ENCODE measurements at places on chromosomes 7 and 10.

DNA sequence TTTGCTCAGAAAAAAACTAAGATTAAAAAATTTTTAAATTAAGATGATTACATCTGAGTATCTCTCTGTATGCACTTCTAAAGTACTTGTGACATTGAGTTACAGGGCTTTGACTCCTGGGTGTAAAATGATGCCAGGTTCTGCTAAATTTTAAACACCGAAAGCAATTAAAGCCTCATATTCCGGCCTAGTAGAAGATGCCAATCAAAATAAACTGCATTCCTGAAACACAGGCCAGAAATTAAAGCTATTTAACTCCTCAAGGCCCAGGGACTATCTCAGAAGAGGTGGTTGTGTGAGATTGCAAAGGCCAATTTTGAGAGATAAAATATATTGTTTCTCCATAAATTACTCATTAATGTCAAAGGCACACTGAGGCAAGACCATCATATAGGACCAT, 388.3 kb downstream of the KIF20B start:
- DNase-seq = no peak

DNA sequence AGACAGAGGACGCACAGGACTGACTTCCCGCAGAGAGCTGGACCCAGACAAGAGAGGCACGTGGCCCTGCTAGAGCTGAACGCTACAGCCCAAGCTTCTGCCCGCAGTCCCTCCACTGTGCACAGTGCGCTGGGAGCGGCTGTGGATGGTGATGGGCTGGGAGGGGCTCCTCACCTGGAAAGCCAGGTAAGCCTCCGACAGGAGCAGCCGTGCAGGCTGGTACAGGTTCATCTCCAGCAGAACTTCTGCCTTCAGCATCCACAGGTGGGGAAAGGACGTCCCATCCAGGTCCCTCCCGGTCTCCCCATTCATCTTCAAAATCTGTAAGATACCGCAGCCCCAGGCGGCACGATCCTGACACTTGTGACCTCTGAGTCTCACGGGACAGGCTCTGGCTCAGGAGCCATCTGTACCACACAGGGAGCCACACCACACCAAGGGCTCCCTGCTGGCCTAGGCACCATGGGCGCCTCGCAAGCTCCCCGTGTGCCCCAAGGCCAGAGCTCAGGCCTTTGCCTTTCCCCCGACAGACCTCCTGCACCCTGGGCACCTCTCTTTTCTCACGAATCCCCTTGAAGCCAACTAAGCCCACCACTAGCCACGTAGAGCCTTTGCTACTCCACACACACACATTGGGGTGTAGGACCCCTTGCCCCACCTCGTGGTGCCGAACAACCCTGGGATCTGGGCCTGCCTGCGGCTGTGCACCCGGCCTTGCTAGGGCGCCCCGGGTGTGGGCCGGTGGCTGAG, 76.3 kb downstream of the CFAP46 start:
- no peak for DNase-seq

- no peak for DNase-seq
Observed at GRCh38 chr10:98399784-98400183, 15.2 kb downstream of the PYROXD2 start.

GRCh38 chr7:40077849-40078248, 56.6 kb downstream of the MPLKIP start:
- DNase-seq = no peak
